ENCODE measurements at places on chromosomes 3 and 15.

DNA sequence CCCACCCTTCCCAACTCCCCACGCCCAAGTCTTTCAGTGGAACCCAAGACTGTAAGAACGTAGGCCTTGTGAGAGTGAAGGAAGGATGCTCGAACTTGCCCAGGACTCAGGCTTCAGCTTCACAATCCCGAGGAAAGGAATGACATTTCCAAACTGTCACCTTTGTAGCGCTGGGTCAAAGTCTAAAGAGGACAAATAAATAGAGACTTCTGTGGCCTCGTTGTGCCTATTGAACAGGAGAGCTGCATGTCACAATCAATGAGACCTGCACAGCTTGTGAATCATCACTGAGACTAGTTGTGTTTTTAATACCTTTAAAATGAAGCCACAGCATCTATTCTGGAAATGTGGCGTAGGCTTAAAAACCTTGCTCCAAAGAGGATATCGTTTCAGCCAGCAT lies 222.8 kb upstream of the ST8SIA2 start:
- DNase-seq: no peak

GRCh38 chr3:184662187-184662586 lies 49.7 kb downstream of the MAGEF1 start:
- no peak for DNase-seq

DNA sequence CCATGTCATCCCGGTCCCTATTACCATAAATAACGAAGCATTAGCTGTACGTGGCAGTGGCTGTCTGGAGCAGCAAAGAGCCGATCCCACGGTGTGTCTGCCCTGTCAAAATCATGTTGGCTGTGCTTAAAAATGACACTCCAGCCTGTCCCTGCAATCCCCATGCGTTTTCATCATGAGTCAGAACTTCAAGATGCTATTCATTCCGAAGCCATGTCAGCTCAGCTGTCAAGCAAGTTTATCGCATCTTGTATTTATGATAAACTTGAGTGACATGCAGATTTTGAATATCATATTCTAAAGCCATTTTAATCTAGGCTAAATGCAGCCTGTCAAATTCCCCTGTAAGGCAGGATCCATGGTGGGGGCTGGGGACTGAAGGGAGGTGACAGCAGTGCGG lies 152.4 kb downstream of the TJP1 start:
- no peak for DNase-seq

GRCh38 chr3:42066516-42067181 lies 24.5 kb upstream of the TRAK1 start:
- DNase-seq: peak; percentile 27

- DNase-seq: peak; percentile 63
These were observed 1122.0 kb downstream of the ROBO1 start for GRCh38 chr3:78645628-78646310.

GRCh38 chr15:88792342-88793282 lies 10.6 kb upstream of the ACAN start:
- DNase-seq: no peak

- no peak for DNase-seq
These were observed 50.6 kb downstream of the SV2B start for GRCh38 chr15:91150502-91151160.

DNA sequence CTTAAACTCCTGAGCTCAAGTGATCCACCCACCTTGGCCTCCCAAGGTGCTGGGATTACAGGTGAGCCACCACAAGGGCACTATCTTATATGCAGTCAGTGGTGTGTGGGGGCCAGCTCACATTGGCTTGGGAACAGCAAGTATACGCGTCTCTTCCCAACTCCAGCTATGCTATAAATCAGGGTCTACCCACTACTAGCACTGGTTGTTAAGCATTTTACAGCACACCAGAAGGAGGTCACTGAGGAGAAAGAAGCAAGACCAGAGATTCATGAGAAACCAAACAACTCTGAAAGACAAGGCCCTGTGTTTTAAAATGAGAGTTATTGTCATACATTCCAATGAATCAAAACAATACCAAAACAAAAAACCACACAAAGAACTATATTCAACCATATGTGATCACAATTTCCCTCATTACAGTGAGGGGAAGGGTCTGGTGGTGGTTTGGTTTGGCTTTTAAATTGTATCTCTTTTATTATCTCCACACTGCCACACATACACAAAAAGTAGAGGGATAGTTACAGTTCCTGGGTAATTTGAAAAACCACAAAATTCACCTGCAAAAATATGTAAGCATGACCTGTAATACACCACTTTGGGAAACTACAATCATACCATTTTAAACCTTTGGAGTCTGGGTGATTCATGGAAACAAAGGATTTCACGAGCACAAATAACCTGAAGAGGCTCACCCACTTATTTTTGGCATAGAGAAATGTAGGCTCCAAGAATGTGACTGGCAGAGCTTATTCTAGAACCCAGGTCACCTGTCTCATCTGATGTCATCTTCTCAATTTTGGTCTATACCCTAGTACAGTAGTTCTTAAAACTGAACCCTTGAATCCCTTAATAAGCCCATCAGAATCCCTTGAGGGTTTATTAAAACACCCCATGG lies 5.2 kb downstream of the MAGI1 start:
- no peak for DNase-seq

DNA sequence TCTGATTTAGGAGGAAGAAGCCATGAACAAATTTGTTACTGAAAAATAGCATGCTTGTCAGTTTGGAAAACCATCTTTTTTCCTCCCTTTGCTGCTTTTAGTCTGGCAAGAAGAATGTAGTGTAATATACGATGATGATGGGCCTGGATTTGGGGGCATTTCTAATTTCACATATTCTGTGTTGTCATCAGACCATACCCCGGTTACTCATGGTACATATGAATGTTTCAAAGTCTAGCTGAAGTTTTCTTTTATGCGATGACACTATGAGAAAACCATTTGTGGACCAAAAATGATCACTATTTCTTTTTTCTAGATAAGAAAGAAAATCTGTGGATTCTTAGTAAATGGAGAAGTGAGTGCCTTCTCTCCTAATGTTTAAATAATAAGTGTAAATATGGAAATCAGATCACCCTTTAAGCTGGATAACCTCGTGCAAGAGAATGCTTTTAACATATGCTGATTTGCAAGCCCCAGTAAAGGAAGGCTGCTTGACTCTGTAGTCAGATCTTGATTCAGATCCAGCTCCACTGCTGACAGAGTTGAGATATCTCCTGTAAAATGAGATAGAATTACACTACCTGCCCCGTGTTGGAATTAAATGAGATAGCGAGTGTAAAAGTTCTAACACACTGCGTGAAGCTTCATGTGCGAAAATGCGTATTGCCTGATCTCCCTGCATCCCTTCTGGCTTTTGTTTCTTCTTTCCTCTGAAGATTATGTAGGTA lies 3.0 kb downstream of the MEF2A start:
- no peak for DNase-seq

All from neuronal stem cell (in vitro differentiated cells).